ENCODE measurements at places on chromosomes 5 and 9.

- no peak for DNase-seq
Observed at GRCh38 chr5:116358911-116359418, 215.7 kb downstream of the SEMA6A start.

- no peak for DNase-seq
Observed at GRCh38 chr9:91629718-91630117, 206.1 kb upstream of the NFIL3 start.

DNA sequence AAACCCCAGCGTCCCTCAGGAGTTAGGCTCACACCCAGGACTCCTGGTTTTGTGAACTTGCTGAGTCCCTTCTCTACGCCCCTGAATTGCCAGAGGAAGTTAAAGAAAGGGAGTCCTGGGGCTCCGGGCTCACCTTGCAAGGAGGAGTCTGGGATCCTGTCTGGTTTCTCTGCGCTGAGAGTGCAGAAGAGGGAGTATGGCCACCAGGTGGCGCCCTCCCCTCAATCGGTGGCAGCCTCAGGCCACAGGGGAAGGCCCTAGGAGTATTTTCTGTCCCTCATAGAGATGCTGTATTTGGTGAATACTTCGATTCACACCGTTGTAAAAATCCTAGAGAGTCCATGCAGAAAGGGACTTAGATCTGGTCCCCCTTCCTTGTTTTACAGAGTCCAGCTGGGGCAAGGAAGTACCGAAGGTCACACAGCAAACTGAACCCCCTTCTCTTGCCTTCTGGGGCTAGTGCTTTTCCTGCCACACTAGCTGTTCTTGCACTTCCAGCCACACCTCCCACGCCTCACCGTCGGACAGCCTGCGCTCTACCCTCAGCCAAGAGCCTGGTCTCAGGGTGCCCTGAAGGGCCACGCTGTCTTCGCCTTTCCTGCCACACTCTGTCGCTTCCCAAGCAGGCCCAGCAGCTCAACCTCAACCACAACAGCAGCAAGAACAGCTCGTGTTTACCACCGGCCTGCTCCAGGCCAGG, 10.2 kb downstream of the HAND1 start:
- DNase-seq: peak; percentile 94

DNA sequence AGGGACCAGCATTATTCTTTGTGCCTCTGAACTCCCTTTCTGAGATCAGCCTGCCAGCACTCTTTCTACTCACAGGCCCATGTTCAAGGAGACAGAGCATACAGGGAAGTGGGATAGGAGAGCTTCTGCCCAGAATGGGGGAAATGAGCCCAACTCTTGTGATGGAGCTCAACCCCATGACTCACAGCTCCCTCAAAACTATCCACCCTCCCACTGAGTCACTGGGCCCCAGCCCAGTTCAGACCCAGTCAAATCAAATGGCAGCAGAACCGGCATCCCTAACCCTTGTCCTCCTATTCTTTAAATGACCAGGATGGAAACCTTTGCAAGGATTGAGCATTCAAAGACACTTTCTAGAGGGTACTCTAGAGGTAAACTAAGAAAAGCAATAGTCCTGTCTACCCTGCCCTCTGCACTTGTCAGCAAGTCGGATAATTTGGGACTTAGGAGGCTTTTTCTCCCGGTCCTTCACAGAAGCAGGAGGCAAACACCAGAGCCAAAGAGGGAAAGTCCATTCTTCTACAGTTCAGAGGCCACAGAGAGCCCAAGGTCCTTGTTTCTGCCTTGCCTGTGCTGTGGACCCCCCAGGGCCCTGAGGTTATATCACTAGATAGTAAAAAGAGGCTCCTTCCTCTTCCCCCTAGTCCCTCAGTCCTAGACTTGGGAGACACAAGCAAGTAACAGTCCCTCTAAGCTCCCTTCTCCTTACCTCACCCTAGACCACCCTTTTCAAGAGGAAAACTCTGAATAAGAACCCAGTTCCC, 3.2 kb downstream of the ATOSB start:
- DNase-seq: no peak

- DNase-seq: no peak
Observed at GRCh38 chr5:33261305-33261704, 179.5 kb upstream of the TARS1 start.

GRCh38 chr9:132647355-132647754, 22.4 kb downstream of the DDX31 start:
- DNase-seq: no peak

GRCh38 chr5:180668835-180669596, 19.6 kb upstream of the FLT4 start:
- DNase-seq: no peak

- no peak for DNase-seq
Observed at GRCh38 chr9:6764523-6764922, 6.8 kb downstream of the KDM4C start.

GRCh38 chr5:40776658-40776977, 20.9 kb upstream of the TTC33 start:
- DNase-seq: no peak

- no peak for DNase-seq
Observed at GRCh38 chr9:135523521-135524129, 2.4 kb downstream of the LCN1 start.

DNA sequence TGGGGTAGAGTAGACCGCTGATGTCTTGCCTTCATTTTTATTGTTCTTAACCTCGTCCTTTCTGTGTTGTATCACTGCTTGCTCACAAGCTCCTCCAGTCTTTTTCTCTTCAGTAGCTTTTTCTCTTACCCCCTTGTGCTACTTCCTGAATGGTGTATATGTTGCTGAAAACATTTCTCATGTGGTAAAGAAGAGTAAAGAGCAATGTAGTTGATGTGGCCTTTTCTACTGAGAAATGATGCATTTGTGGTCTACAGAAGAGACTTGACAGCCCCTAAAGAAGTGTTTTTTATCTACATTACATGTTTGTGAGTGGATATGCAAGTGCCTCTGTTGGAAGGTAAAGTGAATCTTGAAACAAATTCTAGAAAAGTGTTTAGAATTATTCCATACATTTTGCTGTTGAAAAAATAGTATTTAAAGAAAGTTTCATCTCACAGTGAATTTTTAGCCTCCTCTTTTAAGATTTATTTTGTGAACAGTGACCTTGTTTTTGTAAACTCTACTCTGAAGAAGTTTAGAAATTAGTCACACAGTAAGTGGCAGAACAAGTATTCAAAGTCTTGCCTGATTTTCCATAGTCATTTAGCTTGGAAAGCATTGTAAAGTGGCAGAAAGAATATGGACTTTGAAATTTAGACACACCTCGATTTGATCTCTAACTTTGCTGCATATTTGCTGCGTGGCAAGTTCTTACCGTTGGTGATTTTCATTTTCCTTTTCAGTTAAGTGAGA, 17.4 kb downstream of the CDC42SE2 start:
- DNase-seq: no peak

DNA sequence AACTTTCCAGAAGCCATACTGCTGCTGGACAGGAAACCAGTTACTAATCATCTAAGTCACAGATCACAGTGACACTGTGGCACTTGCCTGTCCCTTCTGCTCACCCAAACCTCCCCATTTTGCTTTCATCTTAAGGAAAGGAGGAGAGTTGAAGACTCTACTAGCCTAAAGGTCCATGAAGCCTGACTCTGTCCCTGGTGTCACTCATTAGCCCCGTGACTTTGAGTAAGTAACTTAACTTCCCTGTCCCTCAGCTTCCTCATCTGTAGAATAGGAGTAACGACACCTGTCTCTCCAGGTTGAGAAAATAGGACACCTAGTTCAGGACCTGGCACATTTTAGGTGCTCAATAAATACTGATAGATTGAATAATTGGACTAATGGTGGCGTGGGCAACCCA, 536 bp upstream of the SLC6A7 start:
- no peak for DNase-seq

DNA sequence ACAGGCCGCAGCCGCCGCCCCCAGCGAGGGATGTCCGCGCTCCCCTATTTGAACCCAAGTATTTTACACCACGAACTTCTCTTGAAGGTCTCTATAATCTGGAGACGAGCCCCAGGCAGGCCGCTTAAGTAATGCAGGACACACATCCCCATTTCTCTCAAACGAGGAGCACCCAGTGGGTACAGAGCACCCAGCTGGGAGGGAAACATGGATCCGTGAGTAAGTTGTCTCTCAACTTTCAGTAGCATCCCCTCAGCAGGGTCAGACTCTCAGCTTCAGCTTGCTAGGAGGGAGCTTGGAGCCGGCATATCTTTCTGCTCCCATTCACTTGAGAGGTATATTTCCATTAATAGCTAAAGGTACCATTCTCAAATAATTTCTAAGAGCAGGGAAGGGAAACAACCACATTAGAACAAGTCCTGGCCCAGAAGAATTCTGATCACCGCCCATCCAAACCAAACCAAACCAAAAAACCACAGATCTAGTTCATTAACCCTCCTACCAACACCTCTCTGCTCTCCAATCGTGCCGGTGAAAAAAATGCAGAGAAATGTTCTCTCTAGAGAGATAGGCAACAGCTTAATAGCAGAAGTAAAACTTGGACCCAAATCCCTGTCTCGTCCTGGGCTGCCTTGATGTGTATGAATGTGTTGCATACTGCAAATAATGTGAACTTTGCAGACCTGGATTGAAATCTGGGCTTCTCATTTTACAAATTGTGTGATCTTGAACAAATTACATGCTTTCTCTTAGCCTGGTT, 910 bp downstream of the TDRD7 start:
- no peak for DNase-seq

DNA sequence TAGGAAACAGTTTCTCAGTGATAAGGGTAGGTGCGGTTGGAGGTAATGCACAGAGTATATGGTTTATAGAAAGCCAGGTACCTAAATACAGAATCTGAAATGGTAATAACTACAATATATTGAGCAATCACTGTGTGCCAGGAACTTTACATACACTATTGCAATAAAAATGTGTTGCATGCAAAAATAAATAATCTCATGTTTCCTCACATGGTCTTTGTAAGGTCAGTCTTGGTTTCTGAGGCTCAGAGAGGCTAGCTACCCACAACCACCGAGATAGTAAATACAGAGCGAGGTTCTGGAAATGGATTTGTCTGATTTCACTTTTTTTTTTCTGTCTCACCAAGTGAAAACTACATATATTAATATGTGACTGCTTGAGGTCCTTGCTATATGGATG, 128.9 kb downstream of the CAMK4 start:
- DNase-seq: no peak

- no peak for DNase-seq
Observed at GRCh38 chr5:55900068-55900467, 48.9 kb downstream of the IL31RA start.

DNA sequence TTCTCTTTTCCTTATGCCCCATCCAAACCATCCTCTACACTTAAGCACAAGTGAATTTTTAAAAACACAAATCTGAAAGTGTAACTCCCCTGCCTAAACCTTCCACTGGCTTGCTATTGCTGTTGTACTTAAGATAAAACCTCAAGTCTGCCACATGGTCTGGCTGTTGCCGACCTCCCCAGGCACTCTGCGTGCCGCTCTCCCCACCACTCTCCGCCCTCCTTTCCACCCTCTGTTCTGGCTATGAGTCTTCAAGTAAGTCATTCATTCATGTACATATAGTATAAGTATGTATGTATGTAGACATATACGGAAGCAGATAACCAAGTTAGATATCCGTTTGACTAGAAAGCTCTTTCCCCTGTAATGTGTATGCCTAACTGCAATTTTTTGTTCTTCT, 94.7 kb upstream of the ANKRD55 start:
- no peak for DNase-seq

GRCh38 chr5:171387970-171388815, 544 bp downstream of the NPM1 start:
- DNase-seq: peak; percentile 94

GRCh38 chr5:118529361-118530144, 458.8 kb downstream of the DTWD2 start:
- no peak for DNase-seq

DNA sequence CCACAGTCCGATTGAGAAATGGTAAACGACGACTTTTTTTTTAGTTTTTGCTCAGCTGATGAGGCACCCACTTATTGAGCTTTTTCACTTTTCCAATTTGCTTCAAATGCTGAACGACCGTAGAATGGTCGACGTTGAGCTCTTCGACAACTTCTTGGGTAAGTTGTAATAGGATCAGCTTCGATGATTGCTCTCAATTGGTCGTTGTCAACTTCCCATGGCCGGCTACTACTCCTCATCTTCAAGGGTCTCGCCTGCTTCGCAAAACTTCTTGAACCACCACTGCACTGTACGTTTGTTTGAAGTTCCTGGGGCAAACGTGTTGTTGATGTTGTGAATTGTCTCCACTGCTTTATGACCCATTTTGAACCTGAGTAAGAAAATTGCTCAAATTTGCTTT, 35.7 kb downstream of the NSD1 start:
- DNase-seq: no peak

- no peak for DNase-seq
Observed at GRCh38 chr9:2403701-2404100, 217.9 kb upstream of the VLDLR start.

DNA sequence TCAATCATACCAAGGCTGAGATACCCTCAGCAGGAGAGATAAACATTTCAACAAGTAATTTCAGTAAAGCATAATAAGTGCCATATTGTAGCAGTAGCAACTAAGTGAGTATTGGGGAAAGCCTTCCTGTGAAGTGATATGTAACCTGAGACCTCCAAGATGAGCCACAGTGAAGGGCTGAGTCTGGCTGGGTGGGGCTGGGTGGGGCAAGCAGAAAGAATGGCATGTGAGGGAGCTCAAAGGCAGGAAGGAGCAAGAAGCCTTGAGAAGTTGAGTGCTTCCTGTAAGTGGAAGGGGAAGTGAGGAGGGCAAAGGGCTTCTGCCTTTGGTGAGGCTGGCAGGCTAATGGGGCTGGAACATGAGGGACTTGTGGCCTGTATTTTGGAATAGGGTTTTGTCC, 19.7 kb upstream of the ASTN2 start:
- no peak for DNase-seq

- no peak for DNase-seq
Observed at GRCh38 chr5:78492650-78493049, 132.2 kb downstream of the SCAMP1 start.

DNA sequence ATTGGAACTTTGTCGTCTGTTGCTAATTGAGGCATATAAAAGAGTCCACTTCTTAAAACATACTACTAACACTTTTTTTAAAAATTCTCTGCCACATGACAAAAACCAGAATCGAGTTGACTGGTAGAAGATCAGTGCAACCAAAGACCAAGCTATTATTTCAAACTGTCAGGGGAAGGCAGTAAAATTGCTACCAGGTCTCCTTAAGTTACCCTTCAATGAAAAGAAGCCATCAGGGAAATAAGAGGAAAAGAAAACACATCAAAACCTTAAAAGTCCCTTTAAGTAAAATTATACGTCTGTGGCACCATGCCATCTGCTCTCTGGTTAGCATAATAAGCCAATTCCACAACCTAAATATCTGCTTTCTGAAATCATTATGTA, 9.6 kb downstream of the ZNF608 start:
- DNase-seq: no peak

GRCh38 chr5:94849821-94850736, 231.6 kb downstream of the SLF1 start:
- no peak for DNase-seq

- no peak for DNase-seq
Observed at GRCh38 chr5:80116465-80116864, 81.3 kb downstream of the THBS4 start.

- no peak for DNase-seq
Observed at GRCh38 chr9:75176037-75176436, 87.7 kb downstream of the OSTF1 start.

GRCh38 chr5:100746730-100747129, 156.4 kb downstream of the ST8SIA4 start:
- no peak for DNase-seq

Measured in spleen (tissue), 13 donors.